Pulmonary artery endothelial cell (primary cell): ENCODE measurements at places on chromosomes 12 and 14. TPM values are rescaled to one million over a fixed set of nuclear protein-coding genes. Genes with fewer than 3 reads are reported as not detected.

GRCh38 chr12:51922762-51923505 lies 15.6 kb downstream of the ACVRL1 start:
- no peak for DNase-seq

- DNase-seq = no peak
Observed at GRCh38 chr12:39467432-39467870, 24.5 kb upstream of the KIF21A start.

GRCh38 chr14:22900081-22900799 lies 17.2 kb downstream of the REM2 start:
- DNase-seq = peak; percentile 37

- no peak for DNase-seq
Observed at GRCh38 chr12:45329238-45329637, 113.3 kb downstream of the ANO6 start.

DNA sequence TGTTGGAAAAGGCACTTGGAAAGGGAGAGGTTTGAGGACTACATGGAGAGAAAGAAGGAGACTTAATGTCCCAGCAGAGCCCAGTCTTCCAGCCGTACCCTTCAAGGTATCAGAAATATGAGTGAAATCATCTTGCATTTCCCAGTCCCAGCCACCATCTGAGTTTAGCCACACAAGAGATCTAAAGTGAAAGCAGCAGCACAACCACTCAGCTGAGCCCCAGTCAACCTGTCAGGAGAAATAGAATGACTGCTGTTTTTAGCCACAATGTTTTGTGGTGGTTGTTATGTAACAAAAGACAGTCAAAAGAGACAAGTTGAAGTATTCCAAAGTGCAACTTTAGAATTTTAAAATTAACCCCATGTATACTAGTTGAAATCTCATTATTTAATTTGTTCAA lies 28.0 kb downstream of the DERA start:
- no peak for DNase-seq

DNA sequence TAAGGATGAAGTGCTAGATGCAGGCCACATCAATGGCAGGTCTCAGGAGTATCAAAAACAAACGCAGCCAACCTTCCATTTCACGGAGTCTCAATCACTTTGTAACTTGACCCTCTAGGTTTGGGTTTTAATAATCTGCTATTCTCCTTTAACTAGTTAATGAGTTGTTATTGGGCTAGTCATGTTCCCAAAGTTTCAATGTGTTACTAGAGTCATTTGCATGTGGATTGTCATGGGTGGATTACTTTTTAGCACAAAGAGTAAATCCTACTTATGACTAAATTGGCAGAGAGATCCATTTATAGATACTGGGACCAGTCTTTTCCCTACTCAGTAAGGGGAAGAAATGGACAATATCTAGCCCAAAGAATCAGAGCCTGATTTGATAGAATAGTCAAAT lies 151.0 kb downstream of the BCAT1 start:
- DNase-seq = no peak

DNA sequence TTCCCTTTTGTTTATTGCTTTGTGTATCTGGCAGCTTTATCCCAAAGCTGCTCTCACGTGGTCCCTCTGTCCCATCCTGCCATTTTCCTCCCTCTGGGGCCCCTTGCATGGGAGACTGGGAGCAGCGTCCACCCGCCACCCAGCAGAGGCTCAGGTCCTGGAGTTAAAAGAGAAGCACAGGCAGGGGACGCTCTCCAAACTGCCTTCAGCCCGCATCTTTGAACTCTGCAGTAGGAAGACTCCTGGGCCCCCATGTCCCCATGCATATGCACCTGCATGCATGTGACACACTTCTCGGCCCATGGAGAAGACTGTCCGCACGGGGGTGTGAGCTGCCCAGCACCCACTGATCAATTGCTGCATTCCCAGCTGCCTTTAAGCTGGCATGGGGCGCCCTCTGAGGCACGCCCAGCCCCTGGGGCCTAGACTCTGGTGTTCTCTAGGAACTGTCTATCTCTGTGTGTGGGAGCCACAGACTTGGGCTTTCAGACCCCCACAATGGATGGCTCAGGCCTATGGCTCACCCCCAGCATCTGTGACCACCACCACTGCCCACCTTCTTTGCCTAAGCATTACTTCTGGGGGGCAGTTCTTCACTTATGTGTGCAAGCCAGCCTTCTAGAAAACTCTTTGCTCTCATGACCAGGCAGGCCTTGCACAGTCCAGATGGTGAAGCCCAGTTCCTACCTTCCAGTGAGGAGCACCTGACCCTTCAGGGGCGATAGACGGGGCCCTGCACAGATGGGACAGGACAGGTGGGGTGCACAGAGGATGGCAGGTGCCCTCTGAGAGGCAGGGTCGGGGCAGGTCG lies 96.1 kb upstream of the DIO3 start:
- DNase-seq = no peak

Gene HNF1A
- not detected in 2 replicates for total RNA-seq

Gene CELA1
- total RNA-seq = not detected in 2 replicates

Gene GPR132
- total RNA-seq = 0.07 TPM in 1 of 2 replicates, not detected in the other

Gene PMEL
- total RNA-seq = 0.33 and 0.42 TPM in 2 replicates

Gene TAMALIN
- total RNA-seq = 42.7 and 42.8 TPM in 2 replicates

Gene PPFIA2
- total RNA-seq = 0.40 TPM in 1 of 2 replicates, not detected in the other

Gene MMP14
- 237 and 295 TPM in 2 replicates for total RNA-seq

Gene TM7SF3
- total RNA-seq = 105 and 109 TPM in 2 replicates

Gene NGB
- not detected in 2 replicates for total RNA-seq
